ENCODE measurements at places on chromosomes 16 and 17.

- DNase-seq: no peak
Observed at GRCh38 chr16:48136547-48137360, 19.0 kb downstream of the ABCC12 start.

GRCh38 chr17:4945176-4945943 lies 3.0 kb downstream of the PFN1 start:
- DNase-seq: peak; percentile 92

DNA sequence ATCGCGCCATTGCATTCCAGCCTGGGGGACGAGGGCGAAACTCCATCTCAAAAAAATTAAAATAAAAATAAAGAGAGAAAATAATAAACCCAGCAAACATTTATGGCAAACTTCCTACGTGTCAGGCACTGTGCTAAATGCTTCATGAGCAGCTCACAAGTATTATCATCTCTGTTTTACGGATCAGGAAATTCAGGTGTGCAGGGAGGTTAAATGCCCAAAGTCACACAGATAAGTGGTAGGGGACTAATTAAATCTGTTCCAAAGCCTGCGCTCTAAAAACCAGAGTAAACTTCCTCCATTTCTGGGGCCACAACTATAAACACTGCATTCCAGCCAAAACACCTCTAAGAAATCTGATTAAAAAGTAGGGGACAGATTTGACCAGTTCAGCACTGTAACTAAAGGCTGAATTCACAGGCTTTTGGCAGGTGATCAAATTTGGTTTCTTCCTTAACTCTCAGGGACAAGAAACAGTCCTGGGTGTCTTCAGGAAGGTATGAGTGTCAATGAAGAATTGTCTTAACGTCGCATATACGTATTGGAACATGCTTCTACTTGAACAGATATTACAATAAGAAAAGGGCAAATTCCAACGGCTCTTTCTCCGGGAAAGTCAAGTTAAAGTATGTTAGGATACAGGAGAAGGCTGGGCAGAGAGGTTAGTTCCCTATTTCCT lies 996 bp downstream of the STRADA start:
- peak; percentile 11 for DNase-seq

GRCh38 chr16:89026121-89026612 lies 49.2 kb upstream of the CBFA2T3 start:
- DNase-seq: peak; percentile 13

DNA sequence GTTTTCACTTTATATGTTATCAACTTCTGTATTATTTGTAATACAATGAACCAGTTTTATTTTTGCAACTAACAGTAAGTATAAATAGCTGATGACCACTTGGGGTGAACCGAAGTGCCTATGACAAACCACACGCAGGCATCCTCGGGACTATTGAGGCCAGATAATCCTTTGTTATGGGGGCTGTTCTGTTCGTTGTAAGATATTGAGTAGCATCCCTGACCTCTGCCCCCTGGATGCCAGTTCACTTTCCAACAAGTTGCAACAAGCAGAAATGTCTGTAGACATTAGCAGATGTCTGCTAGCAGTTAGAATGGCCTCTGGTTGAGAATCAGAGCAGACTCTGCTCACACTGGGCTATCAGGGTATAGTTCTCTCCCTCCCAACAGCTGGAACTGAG lies 277.0 kb downstream of the WWOX start:
- no peak for DNase-seq

DNA sequence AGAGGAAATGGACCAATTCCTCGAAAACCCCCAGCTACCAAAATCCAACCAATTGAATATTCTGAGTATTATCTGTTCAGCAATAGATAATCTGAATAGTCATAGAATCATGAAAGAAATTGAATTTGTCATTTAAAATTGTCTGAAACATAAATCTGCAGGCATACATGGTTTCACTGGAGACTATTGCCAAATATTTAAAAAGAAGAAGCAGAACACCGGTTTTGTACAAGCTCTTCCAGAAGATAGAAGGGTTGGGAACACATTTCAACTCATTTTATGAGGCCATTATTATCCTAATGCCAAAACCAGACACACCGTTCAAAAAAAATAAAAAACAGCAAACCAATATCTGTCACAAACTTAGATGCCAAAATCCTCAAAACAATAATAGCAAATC lies 195.5 kb downstream of the RPTOR start:
- no peak for DNase-seq

DNA sequence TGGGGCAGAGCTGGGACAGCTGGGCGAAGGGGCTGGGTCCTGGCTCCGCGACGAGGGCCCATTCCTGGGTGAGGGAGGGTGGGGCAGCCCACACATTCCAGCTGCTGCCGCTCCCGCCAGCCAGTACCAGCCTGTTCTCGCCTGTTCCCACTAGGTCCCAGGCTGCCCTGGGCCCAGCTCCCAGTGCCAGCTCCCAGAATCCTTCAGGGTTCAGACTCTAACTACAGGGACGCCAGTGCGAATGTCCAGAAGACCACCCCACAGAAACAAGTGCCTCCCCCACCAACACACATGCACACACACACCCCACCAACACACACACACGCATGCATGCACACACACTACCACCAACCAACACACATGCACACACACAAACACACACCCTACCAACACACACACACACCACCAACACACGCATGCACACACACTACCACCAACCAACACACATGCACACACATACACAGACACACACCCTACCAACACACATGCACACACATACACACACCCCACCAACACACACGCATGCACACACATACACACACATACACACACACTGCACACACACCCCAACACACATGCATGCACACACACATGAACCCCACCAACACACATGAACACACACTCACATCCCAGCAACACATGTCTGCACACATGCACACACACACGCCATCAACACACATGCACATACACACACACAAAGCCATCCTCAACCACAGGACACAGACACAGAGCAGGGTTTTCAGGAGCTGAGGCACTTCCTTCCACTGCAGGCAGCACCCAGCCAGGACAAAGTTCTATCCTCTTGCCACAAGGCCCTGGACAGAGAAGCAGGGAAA lies 27.5 kb upstream of the KRT17 start:
- DNase-seq: no peak

GRCh38 chr17:50198026-50198669 lies 3.3 kb downstream of the COL1A1 start:
- peak; percentile 79 for DNase-seq

GRCh38 chr16:4743226-4743878 lies 9.0 kb downstream of the DNAAF8 start:
- DNase-seq: no peak

DNA sequence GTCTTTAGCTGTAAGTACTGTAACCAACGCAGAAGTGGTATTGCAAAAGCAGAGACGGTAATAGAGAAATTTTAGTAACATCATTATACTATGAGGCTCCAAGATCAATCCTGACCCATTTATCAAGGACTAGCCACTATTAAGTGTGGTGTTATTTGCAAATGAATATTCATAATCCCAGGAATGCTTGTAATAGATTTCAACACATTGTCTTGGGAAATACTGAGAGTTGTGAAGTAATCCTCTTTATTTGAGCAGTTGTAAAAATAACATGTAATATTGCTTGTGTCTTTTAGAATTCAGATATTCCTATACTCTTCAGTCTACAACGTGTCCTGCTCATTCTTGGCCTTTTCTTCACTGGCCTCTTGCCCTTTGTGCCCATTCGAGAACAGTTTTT lies 46.4 kb downstream of the GDPD1 start:
- DNase-seq: no peak

- no peak for DNase-seq
Observed at GRCh38 chr17:77677630-77678029, 280.9 kb upstream of the TNRC6C start.

GRCh38 chr17:1793447-1793806 lies 31.6 kb downstream of the SERPINF1 start:
- DNase-seq: peak; percentile 21

DNA sequence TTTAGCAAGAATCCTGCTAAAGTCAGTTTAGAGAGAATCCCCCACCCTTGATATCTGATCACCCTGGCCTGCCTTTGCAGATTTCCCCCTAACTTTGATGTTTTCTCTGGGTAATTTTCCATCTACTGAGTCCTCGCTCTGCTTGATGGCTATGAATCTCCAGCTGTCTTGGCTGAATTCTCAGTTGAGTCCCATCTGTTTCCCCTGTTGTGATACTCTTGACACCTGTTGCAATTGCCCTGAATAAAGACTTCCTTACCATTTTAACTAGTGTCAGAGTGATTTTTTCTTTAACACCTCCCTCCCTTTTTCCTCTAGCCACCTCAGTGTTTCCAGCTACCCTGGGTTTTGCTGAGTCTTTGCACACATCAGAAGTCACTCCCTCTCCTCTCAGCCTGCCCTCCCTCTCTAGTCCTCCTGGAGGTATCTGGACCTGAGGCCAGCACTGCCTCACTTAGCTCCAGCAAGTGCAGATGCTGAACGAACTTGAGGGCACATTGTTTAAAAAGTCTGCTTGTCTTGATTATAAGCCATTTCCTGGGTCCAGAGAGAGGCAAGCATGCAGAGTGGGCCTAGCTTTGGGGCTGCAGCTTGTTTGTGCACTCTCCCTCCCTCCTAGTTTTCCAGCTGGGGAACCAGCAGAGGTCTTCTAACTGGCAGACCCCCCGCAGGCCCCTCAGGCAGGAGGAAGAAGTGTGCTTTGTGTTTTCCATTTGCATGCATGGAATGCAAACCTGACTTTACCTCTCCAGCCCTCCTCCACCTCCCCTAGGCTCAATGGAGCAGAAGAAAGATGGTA lies 33.2 kb downstream of the SPACA3 start:
- DNase-seq: no peak

DNA sequence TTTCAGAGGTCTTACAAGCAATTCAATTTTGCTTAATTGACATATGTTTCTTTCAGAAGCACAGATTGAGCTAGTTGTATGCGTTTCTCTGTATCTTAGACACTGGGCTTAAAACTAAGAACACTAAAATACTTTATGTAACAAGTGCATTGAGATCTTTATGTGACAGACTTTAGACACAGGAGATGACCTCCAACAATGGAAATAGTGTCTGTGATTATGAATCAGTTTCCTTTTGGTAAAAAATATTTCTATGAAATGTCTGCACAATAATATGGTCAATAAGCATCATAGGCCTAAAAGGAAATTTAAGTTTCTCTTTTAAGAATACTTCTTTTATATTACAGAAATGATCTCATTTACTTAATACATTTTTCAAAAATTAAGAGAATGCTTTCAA lies 153.2 kb downstream of the SKAP1 start:
- no peak for DNase-seq

DNA sequence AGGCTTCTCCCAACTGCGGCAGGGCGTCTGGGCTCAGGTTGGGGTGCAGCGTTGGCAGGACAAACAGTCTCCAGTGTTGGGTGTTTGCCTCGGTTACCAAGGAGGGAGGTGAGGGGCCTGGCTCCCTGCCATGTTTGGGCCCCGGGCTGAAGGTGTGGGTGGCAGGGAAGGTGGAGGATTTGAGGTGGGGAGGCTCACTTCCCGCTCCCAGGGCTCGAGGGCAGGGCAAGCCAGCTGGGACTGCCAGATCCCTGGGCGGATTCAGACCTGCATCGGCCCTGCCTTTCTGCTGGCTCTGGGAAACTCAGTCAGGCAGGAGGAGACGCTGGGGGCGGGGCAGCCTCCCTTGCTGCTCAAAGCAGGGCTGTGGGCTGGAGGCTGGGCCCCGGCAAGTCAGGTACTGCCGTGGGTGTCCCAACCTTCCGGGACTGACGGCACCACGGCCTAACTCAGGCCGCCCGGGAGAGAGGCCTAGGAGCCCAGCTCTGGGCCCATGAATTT lies 31.3 kb upstream of the KRT17 start:
- no peak for DNase-seq

GRCh38 chr17:13544292-13544691 lies 57.4 kb downstream of the HS3ST3A1 start:
- DNase-seq: peak; percentile 97

- DNase-seq: no peak
Observed at GRCh38 chr16:12584488-12585233, 219.0 kb downstream of the CPPED1 start.

DNA sequence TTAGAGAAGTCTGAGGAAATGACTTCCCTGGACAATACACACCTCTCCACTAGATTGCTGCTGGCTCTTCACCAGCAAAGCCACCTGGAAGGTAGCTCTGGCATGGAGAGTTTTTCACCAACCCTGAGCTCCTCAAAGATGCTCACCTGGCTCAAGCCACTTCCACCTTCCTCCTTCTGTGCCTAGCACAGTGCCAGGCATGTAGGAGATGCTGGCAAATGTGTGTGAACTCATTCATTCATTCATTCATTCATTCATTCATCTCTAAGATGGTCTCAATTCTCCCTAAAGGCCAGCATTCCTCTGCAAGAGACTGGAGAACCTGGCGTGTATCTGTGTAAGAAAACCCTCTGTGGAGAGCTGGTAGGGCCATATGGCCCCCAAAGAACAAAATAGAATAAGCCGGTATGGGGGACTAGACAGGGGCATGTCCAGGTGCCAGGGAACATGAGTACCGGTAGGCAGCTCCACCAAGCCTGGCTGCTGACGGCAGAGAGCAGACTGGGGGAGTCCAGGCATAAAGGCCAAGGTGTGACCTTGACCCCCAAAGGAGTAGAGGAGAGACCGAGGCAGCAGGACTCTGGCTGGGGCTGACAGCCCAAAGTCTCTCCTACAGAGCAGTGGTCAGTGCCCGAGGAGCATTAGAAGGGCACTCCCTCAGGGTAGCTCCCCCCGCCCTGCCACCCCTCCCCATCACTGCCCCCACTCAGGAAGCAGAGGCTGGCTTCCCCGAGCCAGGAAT lies 132.2 kb upstream of the TNRC6C start:
- DNase-seq: no peak

DNA sequence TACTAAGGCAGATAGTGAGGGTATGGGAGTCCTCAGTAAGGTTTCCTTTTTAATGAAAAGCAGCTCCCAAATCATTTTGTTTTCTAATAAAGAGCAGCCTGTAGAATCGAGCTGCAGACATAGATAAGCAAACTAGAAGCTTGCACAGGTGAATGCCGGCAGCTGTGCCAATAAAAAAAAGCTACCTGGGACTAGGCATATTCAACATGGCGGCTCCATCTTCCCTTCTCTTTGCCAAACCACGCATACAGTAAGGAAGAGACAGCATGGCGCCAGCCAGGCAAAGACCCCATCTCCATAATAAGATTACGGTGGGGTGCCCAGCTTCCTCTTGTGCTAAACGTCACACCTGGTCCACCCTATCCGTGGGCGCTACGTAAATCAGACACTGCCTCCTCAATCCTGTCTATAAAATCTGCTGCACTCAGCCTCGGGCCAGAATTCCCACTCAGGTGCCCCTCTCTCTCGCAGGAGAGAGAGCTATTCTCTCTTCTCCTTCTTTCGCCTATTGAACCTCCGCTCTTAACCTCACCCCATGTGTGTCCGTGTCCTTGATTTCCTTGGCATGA lies 92.7 kb upstream of the FA2H start:
- no peak for DNase-seq
